ENCODE measurements at places on chromosomes 3 and 15.

DNA sequence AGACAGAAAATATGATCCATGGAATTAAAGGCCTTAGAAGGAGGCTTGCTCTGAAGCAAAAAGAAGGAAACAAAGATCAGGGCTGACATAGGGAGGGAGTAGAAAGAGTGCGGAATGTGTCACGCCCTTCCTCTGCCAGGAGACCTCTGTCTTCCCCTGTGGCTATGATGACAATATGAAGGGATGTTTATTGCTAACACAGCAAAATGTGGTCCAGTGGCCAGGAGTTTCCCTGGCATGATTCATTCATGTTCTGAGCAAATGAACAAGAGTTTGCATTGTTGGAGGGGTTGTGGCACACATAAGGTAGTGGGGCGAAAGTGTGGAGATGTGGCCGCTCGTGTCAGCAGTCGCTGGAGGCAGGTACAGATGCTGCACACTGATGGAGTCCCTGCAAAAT lies 169.4 kb downstream of the SHQ1 start:
- DNase-seq: no peak

DNA sequence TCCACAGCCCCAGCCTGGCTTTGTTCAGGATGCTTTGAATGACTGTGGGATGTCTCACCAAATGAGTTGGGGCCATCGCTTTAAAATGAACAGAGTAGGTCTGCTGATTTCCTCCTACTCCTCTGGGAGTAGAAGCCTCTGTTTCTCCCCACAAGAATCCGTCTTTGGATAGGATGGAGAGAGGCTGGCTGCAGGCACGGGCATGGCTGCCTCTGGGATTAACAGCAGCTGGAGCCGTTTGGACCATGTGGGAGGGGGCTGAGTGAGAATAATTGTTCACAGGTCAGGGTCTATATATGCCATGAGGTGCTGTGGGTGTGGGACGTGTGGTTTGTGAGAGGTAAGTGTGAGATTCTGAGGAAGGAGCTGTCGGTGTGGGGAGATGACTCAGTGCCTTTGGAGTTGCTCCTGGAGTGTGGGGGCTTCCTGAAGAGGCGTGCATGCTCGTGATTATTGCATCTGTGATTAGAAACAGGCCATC lies 48.0 kb upstream of the APEH start:
- no peak for DNase-seq

- DNase-seq: peak; percentile 87
Measured at GRCh38 chr15:43329960-43330779, at the start of gene LCMT2. Gene LCMT2 (minus strand): TSS chr15:43330573. CDS start chr15:43330489, 84 bp downstream.

DNA sequence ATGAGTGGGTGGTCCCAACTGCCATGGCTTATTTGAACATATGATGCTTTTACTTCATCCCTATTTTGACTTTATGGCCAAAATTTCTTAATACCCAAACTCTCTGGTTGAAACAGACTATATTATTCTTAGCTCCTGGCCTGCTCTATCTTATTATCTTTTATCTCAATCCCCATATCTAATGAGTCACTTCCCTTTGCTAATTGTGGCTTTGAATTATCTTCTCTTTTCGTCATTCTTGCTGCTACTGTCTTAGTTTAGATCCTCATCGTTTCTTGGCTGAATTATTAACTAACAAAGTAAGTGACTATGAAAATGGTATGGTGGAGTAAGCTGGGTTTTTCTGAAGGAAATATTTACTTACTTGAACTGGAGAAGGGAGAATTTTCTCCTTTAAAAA lies 28.2 kb upstream of the DNAJC19 start:
- no peak for DNase-seq

- DNase-seq: no peak
Measured at GRCh38 chr3:189300345-189300744, 128.6 kb downstream of the TPRG1 start.

GRCh38 chr15:90030376-90030775 lies 29.3 kb downstream of the ZNF710 start:
- no peak for DNase-seq
